ENCODE measurements at places on chromosomes 6 and 20.
A peak's percentile ranks its signal among the peaks of the same experiment; 100 is the strongest.

DNA sequence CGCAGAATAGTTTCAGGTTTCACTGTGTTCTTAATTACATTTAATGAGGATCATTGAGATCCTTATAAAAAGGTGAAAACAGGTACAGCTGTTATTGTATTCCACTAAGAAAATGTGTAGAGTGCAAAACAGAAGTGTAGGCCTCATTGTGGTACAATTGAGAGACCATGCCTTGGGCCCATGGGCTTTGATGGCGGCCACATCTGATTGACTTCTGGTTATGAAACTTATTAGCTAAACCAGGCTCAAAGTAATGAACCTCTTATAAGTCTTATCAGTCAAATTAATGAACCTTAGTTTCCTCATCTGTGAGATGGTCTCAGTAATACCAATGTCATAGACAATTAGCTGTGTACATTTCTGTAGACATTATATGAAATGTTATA, 148.7 kb downstream of the ZDHHC14 start:
- no peak for DNase-seq

DNA sequence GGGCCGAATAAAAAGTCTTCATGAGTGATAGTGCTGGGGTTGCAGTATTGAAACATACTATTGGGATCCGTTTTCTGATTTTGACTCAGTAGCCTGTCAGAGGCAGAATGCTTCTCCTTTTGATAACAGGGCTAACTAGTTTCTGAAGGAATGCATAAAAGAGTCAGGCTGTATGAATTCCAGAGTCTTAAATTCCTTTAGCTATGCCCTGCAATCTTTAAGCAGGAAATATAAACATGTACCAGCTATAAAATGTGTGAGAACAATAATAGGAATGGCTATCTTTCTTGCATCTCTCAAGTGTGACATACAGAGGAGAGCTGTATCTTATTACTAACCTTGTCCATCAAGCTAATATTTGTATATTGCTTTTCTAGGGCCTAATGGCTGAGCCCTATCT, 917.1 kb downstream of the KIF16B start:
- DNase-seq: no peak

GRCh38 chr6:109117346-109118035, 22.2 kb downstream of the CEP57L1 start:
- DNase-seq: no peak

GRCh38 chr20:5001174-5002076, at the start of gene SLC23A2:
SLC23A2 (minus strand) TSS chr20:5001510; CDS start chr20:4932562, 68,948 bp downstream.
- DNase-seq: no peak

DNA sequence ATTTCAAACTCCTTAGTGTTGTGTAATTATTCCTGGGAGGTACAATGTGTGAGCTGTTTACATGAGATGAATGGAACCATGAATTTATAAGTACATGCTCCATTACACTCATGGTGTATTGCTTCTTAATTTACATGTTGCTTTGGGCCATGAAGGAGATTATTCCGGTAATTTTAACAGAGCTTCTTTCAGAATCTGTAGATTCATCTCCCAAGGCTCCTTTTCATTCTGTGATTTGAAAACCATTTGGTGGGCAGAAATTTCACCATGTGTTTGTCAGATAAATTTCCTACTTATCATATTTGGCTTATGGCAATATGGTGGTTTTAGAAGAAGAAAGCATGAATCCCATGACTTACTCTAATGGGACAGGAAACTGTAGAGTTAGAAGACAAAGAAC, 421.6 kb upstream of the EYS start:
- DNase-seq: no peak

DNA sequence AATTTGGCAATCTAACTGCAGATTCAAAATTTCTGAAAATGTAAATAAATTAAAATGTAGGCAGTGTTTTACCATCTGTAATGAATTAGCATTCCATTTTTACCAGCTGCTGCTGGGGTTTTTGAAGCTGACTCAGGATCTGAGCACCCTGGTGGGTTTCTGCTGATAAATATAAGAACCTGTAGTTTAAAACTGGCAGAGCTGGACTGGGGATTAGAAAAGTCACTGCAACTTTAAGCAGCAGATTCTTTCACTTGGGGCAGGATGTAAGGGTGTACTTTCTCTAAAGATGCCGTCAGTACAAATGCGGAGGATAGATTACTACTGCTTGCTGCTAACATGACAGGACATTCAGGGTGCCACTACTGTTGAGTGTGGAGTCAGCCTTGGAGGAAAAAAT, 341.8 kb downstream of the CDKAL1 start:
- DNase-seq: no peak

GRCh38 chr20:54017846-54018245, 52.5 kb downstream of the BCAS1 start:
- no peak for DNase-seq

- DNase-seq: no peak
Measured at GRCh38 chr6:17707371-17707651, 586 bp upstream of the NUP153 start.

- no peak for DNase-seq
Measured at GRCh38 chr6:36772397-36772796, 66.8 kb downstream of the CPNE5 start.

GRCh38 chr20:4180356-4180755, 165.0 kb upstream of the RNF24 start:
- DNase-seq: no peak

GRCh38 chr6:169173532-169174268, 79.9 kb downstream of the THBS2 start:
- DNase-seq: no peak

DNA sequence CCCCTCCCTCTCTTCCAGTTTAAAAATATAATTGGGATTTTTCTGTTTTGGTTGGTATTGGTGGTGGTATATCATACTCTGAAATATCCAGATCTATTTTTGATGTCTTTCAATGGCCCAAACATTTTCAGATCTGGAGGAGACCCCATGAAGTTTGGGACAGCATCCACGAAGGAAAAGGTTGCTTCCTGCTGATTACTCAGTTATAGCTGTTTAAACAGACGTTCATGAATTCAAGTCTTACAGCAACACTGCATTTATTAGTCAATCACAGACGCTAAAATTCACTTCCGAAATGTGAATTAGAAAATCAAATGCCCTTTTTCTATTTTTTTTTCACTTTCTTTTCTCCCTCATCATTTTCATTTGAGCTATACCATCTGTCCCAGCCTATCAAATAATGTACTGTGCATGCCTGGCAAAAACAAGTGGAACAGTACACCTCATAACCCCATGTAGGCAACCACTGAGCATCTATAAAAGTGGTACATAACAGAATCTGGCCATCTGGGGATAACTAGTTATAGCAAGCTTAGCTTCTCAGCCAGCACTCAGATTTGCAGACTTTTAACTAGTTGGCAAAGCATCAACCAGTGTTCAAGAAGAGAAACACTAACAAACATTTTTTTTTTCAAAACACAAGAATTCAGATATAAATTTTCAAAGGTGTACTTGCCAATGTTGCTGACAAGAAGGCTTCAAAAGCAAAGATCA, 124.5 kb downstream of the HIVEP2 start:
- DNase-seq: no peak

- no peak for DNase-seq
Measured at GRCh38 chr6:166950443-166950821, 5.9 kb downstream of the RNASET2 start.

- no peak for DNase-seq
Measured at GRCh38 chr20:43755851-43756250, 29.0 kb upstream of the GTSF1L start.

GRCh38 chr6:17156966-17157365, 55.1 kb downstream of the STMND1 start:
- DNase-seq: no peak

DNA sequence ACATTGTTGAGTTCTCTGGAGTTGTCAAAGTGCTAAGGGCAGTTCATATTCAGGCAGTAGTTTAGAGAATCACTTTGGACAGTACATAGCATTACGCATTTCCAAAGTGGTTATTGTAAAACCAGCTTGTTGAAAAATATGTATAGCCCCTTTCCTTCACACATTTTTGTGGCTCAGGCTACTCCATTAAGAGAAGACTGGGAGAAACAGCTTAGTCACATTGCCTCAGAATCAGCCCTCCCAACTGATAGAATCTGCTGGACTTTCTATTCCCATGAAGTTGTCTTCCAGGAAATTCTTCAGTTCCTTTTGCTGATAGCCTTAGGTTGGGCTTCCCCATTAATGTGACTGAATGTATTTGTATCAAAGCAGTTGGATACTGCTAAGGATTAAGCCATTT, 39.5 kb upstream of the HDGFL1 start:
- DNase-seq: no peak

- no peak for DNase-seq
Measured at GRCh38 chr6:53220605-53221004, 72.0 kb upstream of the GCM1 start.

DNA sequence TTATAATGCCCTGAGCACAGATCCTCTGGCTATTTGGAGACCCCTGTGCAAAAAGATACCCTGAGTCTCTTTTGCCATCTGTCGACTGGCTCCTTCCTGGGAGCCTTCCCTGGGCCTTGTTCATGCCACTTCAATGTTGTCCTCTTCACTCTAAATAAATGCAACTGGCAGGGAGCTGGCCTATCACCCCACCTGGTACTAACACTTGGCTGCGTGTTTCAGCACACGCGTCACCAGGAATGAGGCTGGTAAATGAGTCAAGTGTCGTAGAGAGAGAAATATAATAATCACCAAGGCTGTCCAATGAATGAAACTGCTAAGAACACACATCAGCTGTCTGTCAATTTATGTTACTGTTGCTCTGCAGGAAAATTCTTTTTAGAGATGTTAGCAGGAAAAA, 374.6 kb upstream of the JARID2 start:
- no peak for DNase-seq

GRCh38 chr6:47106216-47106615, 64.1 kb upstream of the ADGRF1 start:
- no peak for DNase-seq

GRCh38 chr6:169370054-169370453, 116.4 kb upstream of the THBS2 start:
- DNase-seq: no peak

GRCh38 chr20:20321134-20321533, 46.8 kb upstream of the INSM1 start:
- DNase-seq: no peak

GRCh38 chr6:90896075-90896547, 309.2 kb upstream of the MAP3K7 start:
- no peak for DNase-seq

GRCh38 chr20:49210101-49210756, 9.0 kb upstream of the DDX27 start:
- DNase-seq: no peak

GRCh38 chr6:97394160-97394748, 111.2 kb upstream of the MMS22L start:
- DNase-seq: peak; percentile 14

DNA sequence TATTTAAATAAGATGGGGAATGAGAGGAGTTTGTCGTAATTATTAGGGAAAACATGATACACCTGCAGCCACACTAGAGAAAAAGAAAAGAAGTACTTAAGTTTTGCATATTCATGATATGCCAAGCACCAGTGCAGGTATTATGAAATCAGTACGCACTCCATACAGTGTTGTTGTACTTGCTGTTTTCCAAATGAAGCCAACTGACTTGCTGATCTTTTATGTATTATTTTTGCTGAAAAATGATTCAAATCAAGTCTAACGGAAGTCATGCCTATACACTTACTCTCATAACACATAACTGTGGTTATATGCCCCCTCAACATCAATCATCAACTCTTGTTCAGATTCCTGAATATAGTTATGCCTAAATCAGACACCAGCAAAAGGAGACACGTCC, 584.9 kb upstream of the EYS start:
- DNase-seq: no peak

DNA sequence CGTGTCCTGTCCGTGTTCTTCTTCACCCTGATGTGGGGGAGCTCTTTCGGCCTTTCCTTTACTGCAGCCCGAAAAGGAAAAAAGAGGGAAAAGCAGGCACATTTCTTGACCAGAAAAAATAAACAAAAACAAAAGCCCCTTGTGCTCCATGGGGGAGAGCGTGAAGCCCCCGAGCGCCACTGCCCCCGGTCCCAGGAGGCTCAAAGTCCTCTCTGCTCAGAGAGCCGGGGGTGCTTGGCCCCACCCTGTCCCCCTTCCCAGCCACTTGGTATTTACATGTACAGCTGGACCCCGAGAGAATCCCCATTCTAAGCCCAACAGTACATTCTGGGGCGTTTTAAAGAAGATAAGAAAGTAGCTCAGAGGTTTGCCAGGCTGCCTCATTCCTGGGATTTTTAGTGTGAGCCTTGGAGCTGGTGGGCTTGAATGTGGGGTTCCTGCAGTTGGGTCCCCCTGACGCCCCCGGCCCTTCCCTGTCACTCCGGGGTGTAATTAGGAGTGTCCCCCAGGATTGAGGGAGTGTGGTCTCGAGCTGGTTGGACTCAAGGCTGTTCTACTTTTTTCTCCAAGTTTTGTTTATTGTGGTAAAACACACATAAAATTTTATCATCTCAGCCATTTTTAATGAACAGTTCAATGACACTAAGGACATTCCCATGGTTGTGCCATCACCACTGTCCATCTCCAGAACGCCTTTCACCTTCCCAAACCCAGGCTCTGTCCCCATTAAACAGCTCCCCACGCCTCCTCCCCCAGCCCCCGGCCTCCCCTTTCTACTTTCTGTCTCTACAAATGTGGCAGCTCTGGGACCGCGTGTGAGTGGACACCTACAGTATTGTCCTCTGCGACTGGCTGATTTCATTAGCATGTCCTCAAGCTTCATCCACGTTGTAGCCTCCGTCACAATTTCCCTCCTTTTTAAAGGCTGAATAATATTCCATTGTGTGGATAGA, 55.7 kb upstream of the BHLHE23 start:
- DNase-seq: no peak

DNA sequence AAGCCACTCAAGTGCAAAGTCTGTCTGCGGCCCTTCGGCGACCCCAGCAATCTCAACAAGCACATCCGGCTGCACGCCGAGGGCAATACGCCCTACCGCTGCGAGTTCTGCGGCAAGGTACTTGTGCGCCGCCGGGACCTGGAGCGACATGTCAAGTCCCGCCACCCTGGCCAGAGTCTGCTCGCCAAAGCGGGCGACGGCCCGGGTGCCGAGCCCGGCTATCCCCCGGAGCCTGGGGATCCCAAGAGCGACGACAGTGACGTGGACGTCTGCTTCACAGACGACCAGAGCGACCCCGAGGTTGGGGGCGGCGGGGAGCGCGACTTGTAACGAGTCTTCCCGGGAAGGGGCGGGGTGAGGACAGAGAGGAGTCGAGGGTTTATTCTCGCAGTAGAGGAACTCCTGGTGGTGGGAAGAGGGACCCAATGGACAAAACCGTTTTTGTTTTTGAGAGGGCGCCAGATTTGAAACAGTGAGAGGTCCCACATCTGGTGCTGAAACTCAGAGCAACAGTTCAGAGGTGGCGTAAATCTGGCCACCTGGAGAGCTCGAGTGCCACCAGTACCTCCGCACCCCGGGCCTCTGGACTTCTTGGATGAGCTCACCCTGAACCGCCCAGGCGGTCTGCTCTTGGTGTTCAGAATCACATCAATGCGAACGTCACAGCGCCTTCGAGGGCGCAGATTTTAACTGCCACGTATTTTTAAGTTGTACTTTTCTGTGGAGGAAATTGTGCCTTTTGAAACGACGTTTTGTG, 8.0 kb downstream of the PRDM13 start:
- no peak for DNase-seq

All from right renal pelvis (tissue), 4 donors.